ENCODE measurements at places on chromosomes 3 and 15. TPM values are rescaled to one million over a fixed set of nuclear protein-coding genes. Genes with fewer than 3 reads are reported as not detected.

- DNase-seq, result no peak
Observed at GRCh38 chr15:87121336-87121735, 1041.7 kb downstream of the AGBL1 start.

Gene PPARG
- total RNA-seq, result 0.68 TPM

GRCh38 chr3:163261056-163261455 is 1764.4 kb downstream of the OTOL1 start:
- DNase-seq, result no peak

- DNase-seq, result no peak
Observed at GRCh38 chr3:174356596-174356995, 502.5 kb upstream of the NAALADL2 start.

GRCh38 chr3:112377568-112378071 is 44.7 kb downstream of the CD200 start:
- no peak for DNase-seq

Gene CHRNA3
- not detected for total RNA-seq

Gene PCYT1A
- 58.4 TPM for total RNA-seq

DNA sequence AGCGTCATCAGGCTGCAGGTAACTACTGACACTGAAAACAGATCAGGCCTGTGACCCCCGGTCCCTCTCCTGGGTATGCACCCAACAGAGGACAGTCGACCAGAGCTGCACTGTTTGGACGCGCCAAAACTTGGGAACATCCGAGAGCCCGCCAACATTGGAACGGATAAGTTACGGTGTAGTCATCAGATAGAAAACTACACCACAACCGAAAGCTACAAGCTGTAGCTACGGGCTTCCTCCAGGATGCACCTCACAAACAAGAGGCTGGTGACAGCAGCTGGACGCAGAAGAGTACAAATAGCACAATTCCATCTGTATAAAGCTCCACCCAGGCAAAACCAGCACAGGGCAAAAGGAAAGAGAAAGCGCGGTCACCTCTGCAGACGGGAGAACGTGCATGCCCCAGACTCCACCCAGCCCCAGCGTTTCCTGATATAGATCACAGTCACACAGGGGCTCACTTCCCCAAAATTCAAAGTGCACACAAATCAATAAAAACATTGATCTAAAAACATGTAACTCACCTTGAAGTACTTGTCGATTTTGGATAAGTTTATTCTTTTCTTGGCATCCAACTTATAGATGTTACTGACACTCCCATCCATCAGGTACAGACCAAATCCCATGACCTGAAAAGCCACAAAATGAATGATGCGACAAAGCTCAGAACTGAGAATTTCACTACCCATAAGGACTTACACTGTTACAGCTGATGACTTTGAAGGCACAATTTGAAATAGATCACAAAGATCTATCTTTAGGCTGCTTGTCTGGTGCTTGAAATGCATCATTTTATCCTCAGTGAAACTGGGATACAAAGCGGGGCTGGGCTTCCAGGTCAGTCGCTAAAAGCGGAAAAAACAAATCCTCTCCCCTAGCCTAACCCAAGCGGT is 43.3 kb downstream of the CYFIP1 start:
- no peak for DNase-seq

DNA sequence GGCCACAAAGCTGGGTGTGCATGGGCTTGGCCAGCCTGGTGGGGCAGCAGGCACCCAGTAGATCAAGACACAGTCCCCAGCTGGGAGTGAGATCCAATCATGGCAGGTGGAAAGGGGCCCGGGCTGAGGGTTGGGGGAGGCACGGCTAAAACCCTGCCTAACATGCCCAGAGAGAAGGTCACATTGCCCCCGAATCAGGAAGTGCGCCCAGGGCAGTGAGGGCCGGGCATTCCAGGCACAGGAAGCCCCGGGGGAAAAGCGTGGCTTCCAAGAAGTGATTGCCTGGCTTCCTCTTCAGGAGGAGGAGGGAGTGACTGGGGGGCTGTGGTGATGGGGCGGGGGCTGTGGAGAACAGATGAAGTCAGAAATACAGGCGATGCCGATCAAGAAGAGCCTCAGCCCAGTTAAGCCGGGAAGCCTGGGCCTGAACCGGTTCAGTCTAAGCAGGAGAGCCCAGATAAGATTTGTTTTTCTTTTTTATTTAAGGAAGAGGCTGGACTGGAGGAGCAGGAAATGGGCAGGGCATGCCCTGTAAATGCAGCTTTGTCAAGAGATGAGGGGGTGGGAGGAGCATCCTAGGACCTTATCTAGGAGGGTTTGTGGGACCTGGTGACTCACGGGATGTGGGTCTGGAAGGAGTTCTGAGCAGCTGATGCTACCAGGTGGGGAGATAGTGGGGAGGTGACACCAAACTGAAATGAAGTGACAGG is 83.9 kb downstream of the CHSY1 start:
- peak; percentile 63 for DNase-seq

Gene WDR49
- total RNA-seq, result 0.33 TPM

All from activated naive CD8-positive, alpha-beta T cell treated with anti-CD3 and anti-CD28 coated beads, Interleukin-2, amount 10 ng/mL, durations not matched to agents 7 days and 5 days (primary cell).